Esophagus squamous epithelium (tissue), 5 donors: ENCODE measurements at places on chromosomes 1 and 21.
A peak's percentile ranks its signal among the peaks of the same experiment; 100 is the strongest.

- peak; percentile 76 for DNase-seq
Measured at GRCh38 chr1:36450270-36450918, at the start of gene OSCP1. Gene OSCP1, minus strand, starts transcription at chr1:36450451. Its CDS starts 82 bp downstream, at chr1:36450369.

GRCh38 chr1:105087506-105087905 is 1337.8 kb downstream of the AMY1C start:
- DNase-seq, result no peak

- DNase-seq, result no peak
Measured at GRCh38 chr1:27388337-27389005, 4.0 kb upstream of the GPR3 start.

DNA sequence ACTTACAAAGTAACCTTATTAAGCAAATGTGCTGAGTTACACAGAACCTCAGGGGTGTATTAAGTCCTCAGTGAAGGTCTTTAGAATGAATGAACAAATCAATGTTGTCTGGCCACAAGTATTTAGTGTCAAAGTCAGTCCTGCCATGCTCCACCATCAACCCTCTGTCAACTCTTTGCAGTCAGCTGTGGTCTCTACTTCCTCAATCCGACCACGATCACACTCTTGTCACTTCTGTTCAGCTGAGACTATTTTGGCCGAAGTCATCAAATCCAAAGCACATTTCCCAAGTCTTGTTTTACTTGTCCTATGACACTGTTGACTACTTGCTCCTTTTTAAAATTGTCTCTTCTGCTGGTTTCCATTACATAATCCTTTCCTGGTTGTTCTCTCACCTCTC is 173.5 kb downstream of the ST6GALNAC5 start:
- no peak for DNase-seq
